HS-27A (cell line): ENCODE measurements at places on chromosomes 2 and 18.
A peak's percentile ranks its signal among the peaks of the same experiment; 100 is the strongest.

DNA sequence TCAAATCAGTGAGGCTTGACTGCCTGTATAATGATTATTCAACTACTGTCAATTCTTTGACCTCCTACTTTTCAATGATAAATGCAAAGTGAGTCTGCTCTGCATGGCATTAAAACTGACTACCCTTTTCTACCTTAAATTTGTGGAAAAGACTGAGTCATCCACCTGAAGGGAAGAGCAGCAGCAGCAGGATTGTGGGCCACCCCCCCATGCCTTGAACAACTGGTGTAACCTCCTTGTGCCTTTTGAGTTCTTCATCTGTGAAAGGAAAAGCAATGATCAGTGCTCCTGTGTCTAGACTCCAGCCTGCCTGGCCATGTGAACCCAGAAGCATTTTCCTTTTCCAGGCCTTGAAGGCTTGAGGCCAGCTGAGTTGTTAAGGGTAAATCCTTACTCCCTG lies 102.9 kb downstream of the OSR1 start:
- DNase-seq = no peak

DNA sequence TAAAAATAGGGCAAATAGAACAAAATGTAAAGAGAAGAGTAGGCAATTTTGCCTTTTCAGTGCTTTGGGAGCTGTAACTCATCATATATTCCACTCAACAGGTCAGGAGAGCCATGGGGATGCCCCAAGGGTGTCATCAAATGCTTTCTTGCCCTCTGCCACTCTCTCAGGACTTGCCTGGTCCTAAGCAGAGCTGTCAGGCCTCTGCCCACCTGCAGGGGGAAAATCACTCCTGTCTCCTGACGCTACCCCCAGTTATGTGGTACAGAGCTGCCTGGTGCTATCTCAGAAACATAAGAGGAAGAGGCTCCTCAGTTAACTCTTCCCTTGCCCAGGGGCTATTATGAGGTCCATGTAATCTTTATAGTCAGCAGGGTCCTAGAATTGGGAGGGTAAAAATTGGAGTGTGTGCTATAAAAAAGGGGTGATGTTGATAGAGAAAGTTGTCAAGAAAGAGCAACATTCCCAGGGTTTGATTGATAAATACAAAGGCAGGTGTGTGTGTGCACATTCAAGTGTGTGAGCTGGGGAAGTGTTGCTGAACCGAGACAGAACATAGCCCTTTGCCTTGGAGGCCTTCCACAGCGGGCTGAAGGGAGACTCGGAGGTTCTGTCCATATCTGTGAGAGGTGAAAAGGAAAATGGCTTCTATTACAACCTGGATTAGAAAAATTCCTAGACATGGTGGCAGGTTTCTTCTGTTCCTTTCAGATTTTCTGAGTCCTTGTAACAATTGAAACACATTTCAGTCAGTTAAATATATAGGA lies 25.4 kb downstream of the PTPRM start:
- no peak for DNase-seq

- DNase-seq = no peak
Measured at GRCh38 chr2:119156105-119156890, 2.3 kb downstream of the C1QL2 start.

- DNase-seq = no peak
Measured at GRCh38 chr18:73975266-73975665, 172.4 kb downstream of the FBXO15 start.

- no peak for DNase-seq
Measured at GRCh38 chr2:186533717-186534116, 47.7 kb downstream of the ZC3H15 start.

DNA sequence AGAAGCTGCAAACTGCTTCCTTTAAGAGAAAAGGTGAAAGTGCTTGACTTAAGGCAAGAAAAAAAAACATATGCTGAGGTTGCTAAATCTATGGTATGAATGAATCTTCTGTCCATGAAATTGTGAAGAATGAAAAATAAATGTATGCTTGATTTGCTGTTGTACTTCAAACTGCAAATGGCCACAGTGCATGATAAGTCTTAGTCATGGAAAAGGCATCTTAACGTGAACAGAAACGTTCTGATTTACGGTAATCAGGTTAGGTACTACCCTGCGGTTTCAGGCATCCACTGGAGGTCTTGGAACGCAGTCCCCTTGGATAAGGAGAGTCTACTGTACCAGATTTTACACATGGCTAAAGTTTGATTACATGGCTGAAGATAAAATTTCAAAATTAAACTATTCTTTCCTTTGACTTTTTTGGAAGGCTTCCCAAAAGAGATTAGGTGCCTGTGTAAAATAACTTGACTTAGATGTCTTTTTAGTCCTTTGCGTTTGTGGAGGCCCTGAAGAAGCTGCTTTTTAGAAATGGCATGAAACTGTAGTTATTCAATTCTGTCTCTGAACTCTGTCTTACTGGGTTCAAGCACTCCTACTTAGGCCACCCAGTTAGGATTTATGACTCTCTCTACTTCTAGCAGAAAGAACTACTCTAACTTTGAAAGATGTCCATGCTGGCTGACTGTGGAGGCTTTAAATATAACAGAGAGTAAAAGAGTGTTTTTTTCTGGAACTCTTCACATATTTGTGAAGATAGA lies 35.9 kb upstream of the SCN9A start:
- peak; percentile 27 for DNase-seq

DNA sequence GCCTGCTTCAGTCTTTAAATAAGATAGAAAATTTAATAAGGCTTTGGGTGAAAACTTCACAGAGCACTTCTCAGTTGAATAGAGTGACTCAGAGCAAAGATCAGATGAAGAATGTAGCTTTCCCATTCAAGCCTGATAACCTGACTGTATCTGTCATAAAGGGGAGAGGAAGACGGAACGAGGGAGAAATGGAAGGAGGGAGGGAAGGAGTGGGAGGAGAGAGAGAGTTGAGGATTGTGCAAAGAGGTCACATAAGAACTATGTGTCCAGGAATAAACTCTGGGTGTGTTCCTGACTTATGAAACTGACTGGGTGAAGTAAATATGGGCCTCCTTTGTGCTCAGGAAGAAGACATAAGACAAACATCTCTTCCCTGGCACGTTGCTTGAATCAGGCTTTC lies 385.5 kb downstream of the LPIN1 start:
- no peak for DNase-seq

- no peak for DNase-seq
Measured at GRCh38 chr2:126658905-126659561, 3.1 kb downstream of the GYPC start.

DNA sequence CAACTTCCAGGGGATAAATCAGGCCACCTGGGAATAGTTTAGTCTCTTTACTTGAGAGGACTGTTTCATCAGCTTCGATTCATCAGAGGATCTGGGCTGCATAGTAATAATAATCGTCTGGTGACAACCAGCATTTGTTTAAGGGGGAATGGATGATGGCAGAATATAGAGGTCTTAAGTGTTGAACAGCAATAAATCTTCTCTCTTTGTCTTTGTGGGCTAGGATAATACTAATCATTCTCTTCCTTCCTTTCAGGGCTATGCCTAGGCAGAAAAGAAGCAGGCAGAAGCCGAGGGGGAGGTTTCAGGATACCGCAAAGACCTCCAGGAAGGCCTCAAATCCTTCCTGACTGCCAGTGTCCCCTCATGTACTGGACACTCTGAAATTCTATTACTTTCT lies 150.4 kb upstream of the GAREM1 start:
- DNase-seq = no peak

- no peak for DNase-seq
Measured at GRCh38 chr18:21911551-21911950, 171.0 kb downstream of the MIB1 start.

DNA sequence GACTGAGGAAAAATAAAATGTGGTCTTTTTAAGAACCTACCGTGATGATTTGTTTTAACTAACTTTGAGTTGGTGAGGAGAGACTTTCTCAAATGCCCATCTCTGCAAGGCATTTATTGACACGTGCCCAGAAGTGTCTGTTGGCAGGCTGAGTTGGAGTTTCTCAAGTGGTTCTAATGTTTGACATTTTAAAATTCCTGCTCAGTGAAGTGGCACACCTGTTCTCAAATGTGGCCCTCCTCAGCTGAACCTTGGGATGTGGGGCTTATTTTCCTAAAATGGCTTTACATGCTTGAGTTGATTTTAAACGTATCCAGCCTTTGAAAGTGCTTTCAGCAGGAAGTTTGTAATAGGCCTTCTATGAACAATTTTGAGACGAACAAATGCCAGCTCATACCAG lies 876 bp upstream of the CAVIN2 start:
- DNase-seq = no peak

GRCh38 chr2:101431486-101431885 lies 43.4 kb downstream of the RFX8 start:
- DNase-seq = no peak

DNA sequence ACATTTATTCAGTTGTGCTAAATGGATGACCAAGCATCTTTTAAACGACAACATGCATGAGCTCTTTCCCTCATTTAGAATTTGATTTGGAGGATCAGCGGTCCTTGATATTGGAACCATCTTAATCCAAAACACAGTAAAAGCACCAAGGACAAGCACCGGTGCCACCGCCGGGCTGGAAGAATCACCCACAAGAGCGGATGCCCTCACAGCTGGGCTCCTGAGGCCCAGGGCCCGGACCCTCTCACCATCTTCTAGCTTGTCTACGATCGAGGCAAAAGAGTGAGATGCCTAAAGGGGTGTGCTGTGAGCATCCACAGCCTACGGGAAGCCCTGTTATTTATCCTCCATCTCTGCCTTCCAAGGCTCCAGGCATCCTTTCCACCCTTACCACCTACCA lies 129.5 kb downstream of the ZNF516 start:
- DNase-seq = no peak

DNA sequence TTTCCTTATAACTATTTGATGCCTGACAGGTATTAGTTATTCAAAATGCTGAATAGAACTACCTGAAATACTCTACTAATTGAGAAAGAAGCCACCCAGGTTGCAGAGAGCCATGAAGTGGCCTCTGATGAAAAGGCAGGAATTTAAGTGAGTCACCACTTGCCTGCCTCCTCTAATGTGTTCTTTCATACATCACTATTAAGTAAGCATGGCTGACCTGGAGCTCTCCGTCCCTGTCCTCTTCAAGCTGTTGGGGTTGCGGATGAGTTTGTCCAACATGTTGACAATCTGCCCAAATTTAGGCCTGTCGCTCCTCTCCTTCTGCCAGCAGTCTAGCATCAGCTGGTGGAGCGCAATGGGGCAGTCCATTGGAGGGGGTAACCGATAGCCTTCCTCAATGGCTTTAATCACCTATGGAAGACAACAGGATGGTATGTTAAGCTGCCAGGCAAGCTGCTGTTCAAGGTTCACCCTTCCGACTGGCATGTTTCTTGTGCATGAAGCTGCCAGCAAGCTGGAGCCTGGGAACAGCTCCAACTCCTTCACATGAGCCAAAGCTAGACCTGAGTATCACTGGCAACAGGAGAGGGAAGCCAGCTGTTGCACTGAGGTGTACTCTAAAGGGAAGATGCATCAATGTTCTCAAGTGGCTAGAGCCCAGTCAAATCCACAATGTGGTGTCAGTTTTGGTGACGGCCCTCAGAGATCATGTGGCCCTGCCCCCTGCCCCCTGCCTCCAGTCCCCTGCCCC lies 142.2 kb downstream of the EPHA4 start:
- no peak for DNase-seq

DNA sequence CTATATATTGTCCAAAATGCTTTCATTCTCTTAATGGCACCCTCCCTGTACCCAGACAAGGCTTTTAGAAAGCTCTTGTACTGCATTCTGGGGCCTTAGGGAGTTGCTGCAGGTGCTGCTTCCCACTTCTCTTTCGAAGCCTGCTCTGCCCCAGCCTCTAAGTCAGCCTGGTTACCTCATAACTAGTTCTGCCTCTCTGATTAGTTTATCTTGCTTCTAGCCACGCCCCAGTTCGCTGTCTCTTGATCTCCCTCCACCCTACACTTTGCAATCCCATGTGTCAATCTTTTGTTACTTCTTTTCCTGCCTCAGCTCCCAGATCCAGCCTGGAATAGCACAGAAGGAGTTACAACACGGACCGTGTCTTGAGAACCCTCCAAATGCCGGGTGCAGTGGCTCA lies 13.8 kb upstream of the NCOA1 start:
- no peak for DNase-seq

DNA sequence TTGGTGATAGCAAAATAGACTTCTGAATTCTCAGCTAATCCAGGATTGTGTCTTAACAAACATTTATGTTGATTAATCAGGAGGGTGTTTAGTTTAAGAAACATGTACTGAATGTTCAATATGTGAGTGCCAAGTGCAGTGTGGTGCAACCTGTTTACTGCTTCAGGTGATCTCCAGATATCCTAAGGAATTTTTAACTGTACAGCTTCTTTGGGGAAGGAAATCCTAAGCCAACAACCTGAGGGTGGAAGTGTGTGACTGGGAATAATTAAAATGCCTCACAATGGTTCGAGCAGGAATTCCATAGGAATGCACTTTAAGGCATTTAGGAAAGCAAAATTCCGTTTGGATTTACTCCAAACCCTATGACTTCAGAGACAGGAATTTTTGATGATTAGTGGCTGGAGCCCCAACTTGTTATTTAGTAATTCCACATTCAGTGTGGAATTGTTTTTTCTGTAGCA lies 16.4 kb downstream of the CRIM1 start:
- DNase-seq = peak; percentile 88

- DNase-seq = peak; percentile 38
Measured at GRCh38 chr2:231673348-231673770, 35.0 kb upstream of the PTMA start.
